ENCODE measurements at places on chromosomes 16 and 17.
A peak's percentile ranks its signal among the peaks of the same experiment; 100 is the strongest.

DNA sequence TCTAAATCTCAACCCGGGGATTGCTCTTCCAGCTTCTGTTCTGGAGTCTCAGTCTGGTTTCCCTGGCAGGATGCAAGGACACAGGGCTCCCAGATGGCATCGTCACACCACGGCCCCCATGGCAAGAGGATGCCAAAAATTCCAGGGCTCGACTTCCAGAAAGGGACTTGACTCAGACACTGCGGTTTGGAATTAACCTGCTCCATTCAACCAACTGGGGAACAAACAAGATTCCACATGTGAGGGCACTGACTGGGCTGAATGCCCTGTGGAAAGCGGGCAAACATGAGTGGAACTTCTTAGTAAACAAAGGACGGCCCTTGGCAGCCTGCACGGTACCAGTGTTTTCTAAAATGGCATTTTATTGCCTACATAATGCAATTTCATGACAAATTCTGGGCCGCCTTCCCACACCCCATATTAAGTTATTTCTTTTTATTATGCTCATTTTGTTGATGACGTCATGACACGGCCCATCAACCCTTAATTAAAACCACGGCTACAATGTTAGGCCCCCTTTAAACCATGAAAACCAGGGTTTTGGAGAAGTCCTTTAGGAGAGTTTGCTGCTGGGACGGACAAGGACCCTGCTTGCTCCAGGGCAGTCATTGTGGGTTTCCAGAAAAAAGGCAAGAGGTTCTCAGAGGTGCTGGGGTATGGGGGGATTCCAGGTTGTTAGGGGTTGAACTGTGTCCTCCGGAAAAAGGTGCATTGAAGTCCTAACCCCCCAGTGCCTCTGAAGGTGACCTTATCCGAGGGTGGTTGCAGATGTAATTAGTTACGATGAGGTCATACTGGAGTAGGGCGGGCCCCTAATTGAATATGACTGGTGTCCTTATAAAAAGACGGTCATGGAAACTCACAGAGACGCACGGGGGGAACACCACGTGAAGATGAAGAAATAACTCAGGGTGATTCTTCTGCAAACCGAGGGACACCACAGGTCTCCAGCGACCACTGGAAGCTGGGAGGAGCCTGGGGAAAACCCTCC is 205.6 kb downstream of the FOXL1 start:
- no peak for DNase-seq

DNA sequence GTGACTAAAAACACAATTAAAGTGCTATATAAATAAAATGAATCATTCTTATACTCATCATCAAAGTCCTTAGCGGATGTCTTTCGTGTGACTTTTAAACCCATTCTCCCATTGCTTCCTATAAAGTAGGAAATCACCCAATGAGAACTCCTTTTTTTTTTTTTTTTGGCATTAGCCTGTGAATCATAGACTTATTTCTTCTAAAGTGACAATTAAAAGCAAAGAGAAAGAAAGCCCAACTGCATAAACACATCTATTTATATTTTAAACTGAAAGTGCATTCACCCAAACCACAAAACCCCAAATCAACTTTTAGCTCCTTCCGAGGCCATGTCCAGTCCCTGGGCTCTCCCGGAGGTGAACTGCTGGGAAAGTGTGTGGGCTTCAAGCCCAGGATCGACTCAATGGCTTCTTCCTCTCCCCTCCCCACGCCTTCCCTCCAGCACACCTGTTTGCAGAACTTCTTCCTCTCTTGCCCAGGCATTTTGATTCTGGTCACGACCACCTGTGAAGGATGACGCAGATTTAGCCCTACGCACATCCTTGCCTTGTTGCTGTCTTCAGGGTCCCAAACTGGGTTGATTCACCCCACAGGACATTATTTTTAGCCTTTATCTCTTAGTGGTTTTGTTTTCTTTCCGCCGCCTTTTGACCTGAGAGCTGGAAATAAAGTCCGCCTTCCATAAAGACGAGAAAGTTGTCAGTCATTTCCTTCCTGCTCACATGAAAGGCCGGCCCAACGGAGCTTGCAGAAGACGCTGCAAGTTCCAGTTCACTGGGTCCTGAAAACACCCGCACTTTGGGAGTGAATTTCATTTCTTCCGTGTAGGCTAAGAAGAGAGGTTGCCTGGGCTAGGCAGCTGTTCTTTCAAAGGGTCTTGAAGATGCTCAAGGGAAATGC is 166.8 kb downstream of the MAP2K6 start:
- DNase-seq, result peak; percentile 37

GRCh38 chr17:45852535-45853297 is 8.0 kb downstream of the SPPL2C start:
- peak; percentile 57 for DNase-seq

GRCh38 chr17:46986366-46986765 is 7.3 kb upstream of the RPRML start:
- no peak for DNase-seq

DNA sequence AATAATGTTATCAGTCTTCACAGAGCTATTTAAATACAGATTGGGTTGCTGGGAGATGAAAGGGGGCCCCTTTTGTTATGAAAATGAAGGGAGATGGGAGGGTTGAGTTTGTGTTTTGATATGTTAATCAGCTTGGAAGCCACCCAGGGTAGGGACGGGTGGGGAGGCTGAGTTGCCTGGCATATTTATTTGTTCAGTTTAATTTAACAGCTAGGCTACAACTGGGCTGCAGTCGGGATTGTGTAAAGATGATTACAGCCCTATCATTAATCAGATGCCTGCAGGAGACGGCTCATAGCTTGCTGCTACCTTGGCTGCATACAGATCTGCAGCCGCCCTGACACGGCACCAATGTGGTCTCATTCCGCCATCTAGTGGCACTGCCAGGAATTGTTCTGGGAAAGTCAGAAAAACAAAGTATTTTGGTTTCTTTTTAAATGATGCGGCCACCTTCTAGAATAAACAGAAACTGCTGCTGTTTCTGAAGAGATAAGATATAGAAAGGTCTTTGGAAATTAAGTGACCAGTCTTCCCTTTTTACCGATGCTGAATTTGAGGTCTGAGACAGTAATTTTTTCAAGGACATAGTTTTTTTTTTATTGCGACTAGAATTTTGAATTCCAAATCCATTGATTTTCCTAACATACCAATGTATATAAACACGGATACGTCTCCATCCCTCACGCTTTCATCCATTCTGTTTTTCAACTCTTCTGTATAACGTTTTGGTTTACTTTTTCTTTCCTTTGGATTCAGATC is 458.0 kb upstream of the ASIC2 start:
- peak; percentile 53 for DNase-seq

GRCh38 chr16:47779201-47780016 is 318.3 kb downstream of the PHKB start:
- DNase-seq, result no peak

- no peak for DNase-seq
These were observed 8.5 kb downstream of the SNN start for GRCh38 chr16:11676799-11677198.

DNA sequence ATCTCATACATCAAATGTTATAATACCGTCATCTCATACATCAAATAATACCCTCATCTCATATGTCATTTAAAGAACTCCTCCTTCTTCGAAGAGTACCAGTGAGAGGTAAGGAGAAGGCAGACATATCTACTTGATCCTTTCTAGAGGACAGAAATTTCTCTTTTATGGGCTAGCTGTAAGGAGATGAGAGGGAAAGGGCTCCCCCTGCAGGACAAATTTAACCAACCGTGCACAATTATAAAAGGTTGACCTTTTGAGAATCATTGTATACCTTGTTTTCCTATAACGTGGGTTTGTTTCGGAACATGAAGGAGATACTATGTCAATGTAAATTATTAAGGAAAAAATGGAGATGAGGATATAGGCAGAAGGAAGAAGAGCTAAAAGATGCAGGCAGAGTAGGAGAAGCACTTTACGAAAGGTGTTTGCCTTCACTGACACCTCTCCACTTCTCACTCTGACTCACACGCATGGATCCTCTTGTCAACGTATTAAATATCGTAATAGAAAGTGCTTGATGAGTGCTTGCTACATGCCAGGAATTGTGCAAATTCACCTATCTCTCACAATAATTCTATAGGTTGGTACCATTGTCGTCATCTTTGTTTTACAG is 465.9 kb upstream of the ERCC4 start:
- DNase-seq, result no peak

DNA sequence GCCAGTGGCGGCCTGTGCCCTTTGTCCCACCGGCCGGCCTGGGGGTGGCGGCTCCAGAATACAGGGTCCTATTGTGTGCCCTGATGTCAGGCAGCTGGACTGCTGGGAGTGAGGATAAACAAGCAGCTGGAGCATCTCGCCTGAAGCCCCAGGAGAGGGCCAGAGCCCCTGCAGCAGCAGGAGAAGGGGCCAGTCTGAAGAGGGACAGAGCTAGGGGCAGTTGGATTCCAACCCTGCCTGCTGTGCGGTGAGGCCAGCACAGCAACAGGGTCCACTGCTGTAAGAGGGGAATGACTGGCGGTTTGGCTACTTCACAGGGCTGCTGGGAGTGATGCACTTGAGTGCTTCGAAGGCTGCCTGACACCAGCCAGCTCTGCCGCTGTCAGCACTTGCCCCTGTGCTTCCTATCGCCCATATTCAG is 25.0 kb downstream of the RAB11FIP4 start:
- peak; percentile 29 for DNase-seq

DNA sequence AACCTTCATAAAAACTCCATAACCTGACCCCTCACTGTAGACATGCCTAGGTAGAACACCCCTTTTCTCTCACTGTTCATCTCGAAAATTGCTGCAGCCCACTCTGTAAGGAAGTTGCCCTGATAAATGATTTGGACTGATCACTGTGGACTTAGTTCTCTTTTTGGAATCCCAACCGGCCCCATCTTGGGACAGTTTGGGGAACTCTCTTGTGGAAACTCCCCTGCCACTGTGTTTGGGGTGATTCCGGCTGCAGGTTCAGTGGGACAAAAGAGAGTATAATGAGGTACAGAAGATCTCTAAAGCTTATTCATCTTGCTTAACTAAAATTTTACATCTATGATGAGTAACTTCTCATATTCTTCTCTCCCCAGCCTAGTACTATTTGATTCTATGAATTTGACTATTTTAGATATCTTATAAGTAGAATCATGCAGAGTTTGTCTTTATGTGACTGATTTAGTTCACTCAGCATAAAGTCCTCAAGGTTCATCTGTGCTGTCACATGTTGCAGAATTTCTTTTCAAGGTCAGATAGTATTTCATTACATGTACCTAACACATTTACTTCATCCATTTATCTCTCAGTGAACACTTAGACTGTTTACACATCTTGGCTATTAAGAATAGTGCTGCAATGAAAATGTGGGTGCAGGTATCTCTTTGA is 84.9 kb downstream of the ABCA8 start:
- no peak for DNase-seq

- DNase-seq, result no peak
These were observed 195.2 kb upstream of the CHMP6 start for GRCh38 chr17:80796430-80796861.

DNA sequence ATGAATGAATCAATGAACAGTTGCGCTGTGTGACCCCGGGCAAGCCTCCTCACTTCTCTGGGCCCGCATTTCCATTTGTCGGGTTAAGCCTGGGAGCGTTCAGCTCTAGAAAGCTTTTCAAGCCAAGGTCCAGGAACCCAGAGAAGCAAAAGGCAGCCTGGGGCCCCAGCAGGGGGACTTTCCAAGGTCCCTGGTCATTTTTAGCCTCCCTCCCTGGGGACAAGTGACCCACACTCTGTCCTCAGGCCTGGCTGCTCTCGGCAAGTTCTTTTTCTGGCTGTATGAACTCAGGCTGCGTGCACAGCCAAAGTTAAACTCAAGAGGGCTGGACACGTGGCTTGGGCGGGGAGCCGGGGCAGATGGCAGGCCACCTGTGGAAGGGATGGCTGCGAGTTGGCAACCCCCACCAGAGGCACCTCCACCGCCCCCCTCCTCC is 41.4 kb upstream of the CIBAR2 start:
- DNase-seq, result no peak

GRCh38 chr17:40293363-40293762 is 5.7 kb downstream of the CDC6 start:
- DNase-seq, result peak; percentile 67

All from left hindlimb (tissue), 1 donor.